ENCODE measurements at places on chromosomes 13 and 19.

- no peak for DNase-seq
Measured at GRCh38 chr19:15448778-15449619, 757 bp downstream of the WIZ start.

DNA sequence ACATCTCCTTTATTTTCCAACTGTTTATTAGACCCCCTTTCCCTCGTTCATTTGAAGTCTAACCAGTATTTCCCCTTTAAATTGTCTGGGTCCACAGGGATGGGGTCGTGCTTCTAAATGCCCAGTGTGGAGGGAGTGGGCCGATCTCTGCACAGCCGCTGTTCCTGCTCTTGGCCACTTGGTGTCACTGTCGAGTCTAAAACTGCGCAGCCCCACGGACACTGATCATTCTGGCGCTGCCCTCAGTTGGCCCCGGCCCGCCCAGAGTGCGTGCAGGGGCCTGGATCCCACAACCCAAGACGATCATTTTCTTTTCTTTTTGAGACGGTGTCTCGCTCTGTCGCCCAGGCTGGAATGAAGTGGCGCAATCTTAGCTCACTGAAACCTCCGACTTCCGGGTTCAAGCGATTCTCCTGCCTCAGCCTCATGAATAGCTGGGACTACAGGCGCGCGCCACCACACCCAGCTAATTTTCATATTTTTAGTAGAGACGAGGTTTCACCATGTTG lies 12.0 kb downstream of the WDR88 start:
- DNase-seq, result peak; percentile 69

DNA sequence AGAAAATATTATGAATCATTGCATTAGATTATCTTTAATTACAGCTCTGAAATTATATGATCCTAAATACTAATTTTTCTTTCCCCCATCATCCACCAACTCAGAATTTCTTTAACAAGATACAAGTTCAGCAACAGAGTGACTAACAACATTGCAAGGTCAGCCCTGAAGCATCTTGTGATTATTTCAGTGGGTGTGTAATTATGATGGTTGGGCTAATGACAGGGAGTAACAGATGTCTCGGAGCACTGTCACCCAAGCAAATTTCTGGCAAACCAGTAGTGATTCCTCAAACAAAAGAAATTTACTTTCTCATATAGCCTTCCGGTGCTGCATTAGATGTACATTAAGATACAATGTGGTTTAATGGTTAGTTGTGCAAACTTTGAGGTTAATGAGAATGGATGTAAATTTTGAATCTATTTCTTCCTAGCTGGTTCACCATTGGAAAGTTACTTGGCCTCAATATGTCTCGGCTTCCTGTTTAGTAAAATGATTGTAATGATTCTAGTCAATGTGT lies 238.9 kb downstream of the ITGBL1 start:
- no peak for DNase-seq

DNA sequence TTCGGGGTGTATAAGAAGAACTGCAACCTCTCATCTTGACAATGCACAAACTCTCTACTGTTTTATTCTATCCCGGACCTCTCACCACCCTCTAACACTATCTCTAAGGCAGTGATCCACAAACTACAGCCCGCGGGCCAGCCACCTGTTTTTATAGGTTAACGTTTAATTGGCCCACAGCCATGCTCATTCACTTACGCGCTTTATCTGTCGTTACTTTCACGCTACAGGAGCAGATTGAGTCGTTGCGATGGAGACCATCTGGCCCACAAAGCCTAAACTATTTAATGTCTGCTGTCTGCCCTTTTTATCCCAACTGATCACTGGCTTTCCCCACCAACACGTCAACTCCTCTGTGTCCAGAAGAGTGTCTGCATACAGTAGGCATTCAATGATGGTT lies 158.9 kb downstream of the CACNA1A start:
- no peak for DNase-seq

DNA sequence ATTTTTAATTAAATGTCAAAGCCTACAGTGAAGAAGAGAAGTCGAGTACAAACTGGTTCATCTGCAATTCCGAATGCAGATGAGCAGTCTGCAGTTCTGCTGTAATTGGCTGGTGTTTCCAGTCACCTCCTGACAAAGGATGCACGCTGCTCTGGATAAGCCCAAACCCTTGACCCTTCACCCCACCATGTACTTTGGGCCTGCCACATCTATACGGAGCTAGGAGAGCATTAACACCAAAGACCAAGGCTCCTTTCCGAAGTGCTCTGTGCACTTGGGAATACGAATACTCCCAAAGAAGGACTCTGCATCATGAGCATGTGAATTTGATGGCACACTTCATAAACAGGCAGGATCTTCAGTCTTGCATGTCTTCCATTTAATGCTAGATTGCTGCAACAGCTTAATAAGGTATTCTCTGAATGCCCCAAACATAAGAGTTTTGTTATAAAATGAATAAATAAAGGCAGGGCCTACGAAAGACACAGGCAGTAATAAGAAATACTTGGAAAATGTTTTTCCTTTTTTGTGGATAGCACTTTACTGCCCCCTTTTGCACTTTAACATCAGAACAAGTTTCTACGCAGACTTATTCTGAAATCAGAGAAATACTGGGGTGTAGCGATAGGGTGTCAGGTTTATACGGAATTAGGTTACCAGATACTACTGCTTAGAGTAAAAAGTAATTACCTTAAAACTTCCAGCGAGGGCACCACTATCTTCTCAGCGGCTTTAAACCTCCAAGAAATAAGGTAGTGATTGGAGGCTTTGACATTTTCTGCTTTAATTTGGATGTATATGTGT lies 15.0 kb downstream of the EFNB2 start:
- DNase-seq, result no peak

DNA sequence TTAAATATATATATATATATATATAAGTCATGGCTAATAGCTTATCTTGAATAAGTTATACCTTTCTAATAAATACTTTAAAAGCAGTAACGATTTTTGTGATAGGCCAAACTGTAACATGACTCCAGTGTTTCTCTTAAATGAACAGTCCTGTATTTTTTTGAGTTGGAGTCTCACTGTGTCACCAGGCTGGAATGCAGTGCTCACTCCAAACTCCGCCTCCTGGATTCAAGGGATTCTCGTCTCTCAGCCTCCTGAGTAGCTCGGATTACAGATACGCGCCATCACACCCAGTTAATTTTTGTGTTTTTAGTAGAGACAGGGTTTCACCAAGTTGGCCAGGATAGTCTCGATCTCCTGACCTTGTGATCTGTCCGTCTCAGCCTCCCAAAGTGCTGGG lies 814.2 kb upstream of the SLITRK5 start:
- DNase-seq, result no peak

DNA sequence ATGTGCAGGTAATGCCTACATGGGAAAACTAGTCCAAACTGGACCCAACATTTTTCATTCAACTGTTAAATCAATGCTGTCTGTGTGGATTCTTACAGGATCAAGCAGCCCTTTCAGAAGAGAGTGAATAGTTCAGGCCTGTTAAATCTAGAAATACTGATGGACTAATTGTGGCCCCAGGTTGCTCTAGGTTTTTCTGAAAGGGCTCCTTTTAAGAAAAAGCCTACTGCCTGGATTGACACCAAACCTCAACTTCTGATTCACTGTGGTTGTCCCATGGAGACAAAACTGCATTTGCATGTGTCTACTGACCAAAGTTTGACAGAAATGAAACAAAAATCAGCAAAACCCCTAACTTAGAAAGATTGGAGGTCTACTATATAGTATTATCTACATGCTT lies 437.0 kb downstream of the KLF12 start:
- no peak for DNase-seq

DNA sequence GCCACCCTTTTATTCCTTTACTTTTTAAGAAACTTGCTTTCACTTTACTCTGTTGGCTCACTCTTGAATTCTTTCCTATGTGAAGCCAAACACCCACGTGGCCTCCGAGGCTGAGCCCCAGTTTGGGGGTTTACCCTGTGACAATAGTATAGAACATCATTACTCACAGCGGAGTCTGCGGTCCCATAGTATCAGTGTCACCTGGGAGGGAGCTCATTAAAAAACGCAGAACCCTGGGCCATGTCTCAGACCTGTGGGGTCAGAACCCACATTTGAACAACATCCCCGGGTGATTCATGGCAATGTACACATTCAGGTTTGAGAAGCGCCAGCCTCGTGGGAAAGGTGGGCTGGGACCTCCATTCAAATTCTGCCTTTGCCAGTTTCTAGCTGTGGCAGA lies 36.0 kb upstream of the UBL3 start:
- peak; percentile 82 for DNase-seq

- no peak for DNase-seq
Measured at GRCh38 chr19:50549059-50549926, 18.9 kb downstream of the LRRC4B start.

- peak; percentile 77 for DNase-seq
Measured at GRCh38 chr13:40060296-40061007, 405.0 kb downstream of the COG6 start.

GRCh38 chr19:11031421-11032070 lies 57.7 kb upstream of the LDLR start:
- no peak for DNase-seq

DNA sequence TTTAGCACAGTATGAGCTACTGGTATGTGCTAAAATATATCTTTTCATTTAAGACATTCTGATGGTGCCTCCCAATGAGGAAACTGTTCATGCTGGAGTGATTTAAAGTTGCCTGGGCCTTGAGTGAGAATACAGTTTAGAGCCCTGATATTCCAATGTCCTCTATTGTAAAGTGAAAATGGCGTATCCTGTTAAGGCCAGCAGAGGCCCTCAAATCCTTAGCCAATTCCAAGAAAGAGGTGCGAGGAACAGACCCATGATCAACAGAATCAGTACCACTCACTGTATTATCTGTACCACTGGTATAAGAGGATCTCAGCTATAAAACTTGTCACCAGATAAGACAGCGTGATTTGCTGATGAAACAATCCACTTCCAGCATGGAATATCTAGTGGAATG lies 273.1 kb upstream of the SLITRK5 start:
- no peak for DNase-seq

GRCh38 chr13:31225998-31226675 lies 26.4 kb downstream of the B3GLCT start:
- DNase-seq, result no peak

GRCh38 chr13:24182703-24183081 lies 22.2 kb downstream of the SPATA13 start:
- DNase-seq, result no peak

- DNase-seq, result peak; percentile 22
Measured at GRCh38 chr13:27476943-27477703, 26.8 kb upstream of the MTIF3 start.

- peak; percentile 38 for DNase-seq
Measured at GRCh38 chr19:8320564-8321066, 560 bp downstream of the NDUFA7 start.

DNA sequence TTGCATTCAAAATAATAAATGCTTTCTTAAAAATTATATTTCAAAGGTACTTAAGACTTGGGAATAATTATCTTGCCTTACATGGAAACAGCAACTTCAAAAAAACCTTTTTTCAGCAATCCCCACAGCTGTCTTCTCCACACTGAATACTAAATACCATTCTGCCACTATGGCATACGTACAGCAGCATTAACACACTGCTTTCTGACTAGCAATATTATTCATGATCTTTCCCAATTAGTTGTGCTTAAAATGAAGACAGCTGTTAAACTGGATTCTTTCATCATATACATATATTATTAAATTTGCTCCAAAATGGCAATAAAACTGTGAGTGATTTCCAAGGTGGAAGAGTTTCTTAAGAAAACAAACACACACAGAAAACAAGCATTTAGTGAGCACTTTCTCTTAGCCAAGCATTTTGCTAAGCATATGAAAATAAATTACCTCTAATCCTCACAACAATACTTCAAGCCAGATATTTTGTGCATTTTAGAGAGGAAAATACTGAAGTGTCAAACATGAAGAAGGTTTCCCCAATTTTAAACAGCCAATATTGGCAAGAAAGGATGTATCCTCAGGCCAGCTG lies 609.5 kb downstream of the SLITRK1 start:
- no peak for DNase-seq

- DNase-seq, result no peak
Measured at GRCh38 chr19:32349724-32350470, 4.5 kb downstream of the ZNF507 start.

DNA sequence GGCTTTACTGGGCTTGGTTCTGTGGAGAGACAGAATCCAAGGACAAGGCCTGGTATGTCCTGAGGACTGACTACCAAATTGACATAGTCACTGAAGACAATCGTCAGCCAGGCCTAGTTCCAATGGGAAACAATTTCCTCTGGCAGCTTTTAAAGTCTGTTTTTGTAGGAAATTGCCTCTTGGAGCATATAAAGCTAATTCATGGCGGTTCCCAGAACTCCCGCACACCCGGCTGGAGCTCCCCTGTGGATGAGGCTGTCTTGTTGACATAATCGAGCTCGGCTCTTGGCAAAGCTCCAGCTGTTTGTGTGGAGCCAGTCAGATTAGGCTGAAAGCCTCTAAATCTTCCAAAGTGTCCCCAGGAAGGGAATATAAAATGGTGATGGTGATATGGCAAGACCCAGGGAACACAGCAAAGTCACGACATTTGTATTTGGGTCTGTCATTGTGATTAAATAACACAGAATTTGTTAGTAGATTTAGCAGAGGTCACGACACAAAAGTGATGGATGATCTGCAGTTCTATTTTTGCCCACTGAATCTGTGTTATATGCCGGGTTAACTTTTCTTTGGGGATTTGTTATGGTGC lies 395.0 kb downstream of the PCDH9 start:
- DNase-seq, result no peak

- DNase-seq, result no peak
Measured at GRCh38 chr13:47216176-47216822, 319.4 kb upstream of the HTR2A start.

DNA sequence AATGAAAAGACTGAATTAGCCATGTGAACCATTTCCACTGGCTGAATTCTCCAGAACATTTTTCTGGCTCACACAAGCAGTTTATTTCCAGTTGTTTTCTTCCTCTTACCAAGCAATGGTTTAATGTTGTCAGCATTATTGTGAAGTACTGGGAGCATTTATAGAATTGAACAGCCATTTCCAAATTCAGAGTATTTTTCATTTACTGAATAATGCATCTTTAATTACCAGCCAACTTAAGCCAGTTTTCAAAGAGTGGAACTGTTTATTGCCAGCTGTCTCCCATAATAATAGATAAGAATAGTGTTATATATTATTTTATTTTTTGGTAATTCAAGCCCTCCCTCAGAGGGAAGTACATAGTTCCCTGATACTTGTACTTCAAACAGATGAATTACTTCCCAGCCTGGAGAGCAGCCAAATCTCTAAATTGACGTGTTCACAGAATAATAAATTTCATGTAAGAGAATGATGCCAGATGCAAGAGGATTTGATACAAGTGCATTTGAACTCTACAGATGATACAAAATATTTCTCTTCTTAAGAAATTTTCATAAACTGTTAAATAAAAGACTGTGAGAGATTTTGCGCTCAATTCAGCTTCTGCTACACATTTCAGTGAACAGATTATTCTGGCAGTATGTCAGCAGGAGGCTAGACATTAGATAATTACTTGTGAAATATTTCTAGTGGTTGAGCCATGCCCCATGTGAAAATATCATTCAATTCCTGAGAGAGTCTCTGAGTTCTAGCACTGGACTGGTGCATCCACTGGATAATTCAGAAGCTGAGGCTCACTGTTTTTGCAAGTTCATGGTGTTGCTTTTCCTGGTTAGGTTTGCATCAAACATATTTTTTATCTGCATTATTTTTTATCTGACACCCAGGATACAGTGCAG lies 315.9 kb downstream of the SLC7A1 start:
- no peak for DNase-seq

Data from activated CD4-positive, alpha-beta T cell treated with anti-CD3 and anti-CD28 coated beads for 48 hours (primary cell).